ENCODE measurements at places on chromosomes 11 and 22. TPM values are rescaled to one million over a fixed set of nuclear protein-coding genes. Genes with fewer than 3 reads are reported as not detected.

C11orf52 gene
- polyA plus RNA-seq, result 10.0 TPM

MED19 gene
- 18.2 TPM for polyA plus RNA-seq

CKAP5 gene
- 124 TPM for polyA plus RNA-seq

ZNF280B gene
- 5.6 TPM for polyA plus RNA-seq

OR10D3 gene
- not detected for polyA plus RNA-seq

SNU13 gene
- 117 TPM for polyA plus RNA-seq

C22orf23 gene
- polyA plus RNA-seq, result 5.9 TPM

THAP12 gene
- 96.9 TPM for polyA plus RNA-seq

TP53AIP1 gene
- 1.1 TPM for polyA plus RNA-seq

OR5A1 gene
- 0.03 TPM for polyA plus RNA-seq

LDHAL6A gene
- 1.5 TPM for polyA plus RNA-seq

CTSW gene
- 1.4 TPM for polyA plus RNA-seq

C22orf42 gene
- polyA plus RNA-seq, result not detected

PLAAT3 gene
- polyA plus RNA-seq, result 15.1 TPM

GRK2 gene
- polyA plus RNA-seq, result 52.4 TPM

TRIM49 gene
- polyA plus RNA-seq, result not detected

AMOTL1 gene
- 46.4 TPM for polyA plus RNA-seq

POTEH gene
- polyA plus RNA-seq, result not detected

SCGB1C1 gene
- 1.1 TPM for polyA plus RNA-seq

VPREB3 gene
- polyA plus RNA-seq, result not detected

NXPE4 gene
- not detected for polyA plus RNA-seq

MPZL3 gene
- 6.5 TPM for polyA plus RNA-seq

OTOG gene
- polyA plus RNA-seq, result 0.83 TPM

TRIM51G gene
- not detected for polyA plus RNA-seq

TSPAN32 gene
- polyA plus RNA-seq, result 1.9 TPM
